ENCODE measurements at places on chromosomes 1 and 21.

DNA sequence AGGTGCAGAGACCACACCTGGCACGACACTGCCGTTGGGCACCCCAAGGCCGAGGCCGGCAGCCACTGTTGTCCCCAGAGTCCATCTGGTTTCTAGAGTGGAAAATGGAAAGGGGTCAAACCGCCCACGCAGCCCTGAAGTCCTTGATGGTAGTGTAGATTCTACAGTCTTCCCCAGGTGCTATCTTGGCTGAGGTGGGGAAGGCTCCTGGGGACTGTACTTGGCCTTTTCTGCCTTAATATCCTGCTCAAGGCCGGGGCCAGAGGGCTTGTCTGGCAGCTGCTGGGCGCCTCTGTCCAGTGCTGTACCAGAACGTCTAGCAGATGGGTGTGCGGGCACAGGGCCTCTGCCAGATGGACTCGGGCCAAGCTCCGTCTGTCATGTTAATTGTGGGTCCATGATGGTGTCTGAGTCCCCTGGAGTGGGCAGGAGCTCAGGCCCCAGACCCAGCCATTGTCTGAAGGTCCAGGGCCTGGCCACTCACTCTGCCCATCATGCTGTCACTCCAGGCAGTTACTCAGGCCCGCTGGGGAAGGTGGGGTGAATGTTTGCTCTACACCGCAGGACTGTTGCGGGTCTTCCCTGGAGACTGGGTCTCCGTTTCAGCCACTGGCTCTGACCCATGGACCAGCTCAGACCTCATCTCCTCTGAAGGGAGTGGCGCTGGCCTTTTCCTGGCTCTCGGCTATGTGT, 161.9 kb upstream of the COL6A1 start:
- peak; percentile 69 for DNase-seq

DNA sequence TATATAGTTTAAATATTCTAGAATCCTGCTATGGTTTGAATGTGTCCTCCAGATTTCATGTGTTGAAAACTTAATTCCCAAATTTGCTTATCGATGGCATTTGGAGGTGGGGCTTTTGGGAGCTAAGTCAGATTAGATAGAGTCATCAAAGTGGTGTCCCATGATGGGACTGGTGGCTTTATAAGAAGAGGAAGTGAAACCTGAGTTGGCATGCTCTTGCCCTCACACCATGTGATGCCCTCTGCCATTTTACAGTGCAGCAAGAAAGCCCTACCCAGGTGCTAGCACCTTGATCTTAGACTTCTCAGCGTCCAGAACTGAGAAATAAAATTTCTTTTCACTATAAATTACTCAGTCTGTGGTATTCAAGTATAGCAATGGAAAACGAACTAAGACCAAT, 111.3 kb downstream of the TGFB2 start:
- no peak for DNase-seq

DNA sequence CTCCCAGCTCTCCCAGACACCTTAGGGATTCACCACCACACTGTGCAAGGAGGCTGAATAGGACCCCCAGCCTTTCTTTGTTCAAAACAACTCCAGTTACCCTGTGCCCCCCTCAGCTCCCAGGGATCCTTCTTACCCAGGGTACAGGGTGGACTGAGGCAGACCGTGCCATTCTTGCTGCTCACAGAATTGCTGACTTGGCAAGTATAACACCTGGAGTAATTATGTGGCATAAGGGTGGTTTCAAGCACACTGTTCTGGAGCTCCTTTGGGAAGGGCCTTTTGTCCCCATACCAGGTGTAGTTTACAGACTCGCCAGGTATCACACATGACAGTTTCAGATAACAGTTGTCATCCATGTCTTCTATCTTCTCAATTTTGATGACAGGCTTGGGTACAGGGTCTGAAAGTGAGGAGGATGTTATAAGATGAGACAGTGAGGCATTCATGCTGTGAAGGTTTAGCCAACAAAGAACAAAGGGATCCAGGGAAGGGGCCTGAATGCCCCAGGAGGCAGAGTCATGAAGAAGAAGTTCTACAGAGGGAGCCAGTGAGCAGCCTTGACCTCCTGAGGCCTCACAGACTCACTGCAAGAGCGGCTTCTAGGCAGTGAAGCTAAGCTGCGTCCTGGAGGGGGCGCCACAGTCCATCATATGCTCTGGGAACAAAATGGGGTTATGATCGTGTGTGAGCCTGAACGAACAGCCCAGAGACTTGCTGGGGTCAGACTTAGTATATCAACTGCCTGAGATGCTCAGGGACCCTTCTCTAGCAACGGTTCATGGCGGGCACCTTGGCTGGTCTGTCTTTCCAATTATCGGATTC, 30.3 kb downstream of the CD48 start:
- peak; percentile 69 for DNase-seq

DNA sequence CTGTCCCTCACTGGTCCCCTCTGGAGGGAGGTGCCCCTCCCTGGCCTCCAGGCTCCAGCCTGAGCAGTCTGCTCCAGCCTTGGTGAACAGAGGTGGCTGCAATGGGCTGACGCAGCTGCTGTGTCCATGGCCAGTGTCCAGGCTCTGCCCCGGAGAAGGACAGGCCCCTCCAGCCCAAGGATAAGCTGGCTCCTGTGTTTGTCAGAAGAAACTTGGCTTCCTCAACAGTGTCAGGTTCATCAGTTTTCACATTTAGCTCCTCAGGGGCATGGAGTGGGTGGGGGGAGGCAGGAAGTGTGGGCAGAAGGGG, 402.8 kb downstream of the MATN1 start:
- peak; percentile 46 for DNase-seq

DNA sequence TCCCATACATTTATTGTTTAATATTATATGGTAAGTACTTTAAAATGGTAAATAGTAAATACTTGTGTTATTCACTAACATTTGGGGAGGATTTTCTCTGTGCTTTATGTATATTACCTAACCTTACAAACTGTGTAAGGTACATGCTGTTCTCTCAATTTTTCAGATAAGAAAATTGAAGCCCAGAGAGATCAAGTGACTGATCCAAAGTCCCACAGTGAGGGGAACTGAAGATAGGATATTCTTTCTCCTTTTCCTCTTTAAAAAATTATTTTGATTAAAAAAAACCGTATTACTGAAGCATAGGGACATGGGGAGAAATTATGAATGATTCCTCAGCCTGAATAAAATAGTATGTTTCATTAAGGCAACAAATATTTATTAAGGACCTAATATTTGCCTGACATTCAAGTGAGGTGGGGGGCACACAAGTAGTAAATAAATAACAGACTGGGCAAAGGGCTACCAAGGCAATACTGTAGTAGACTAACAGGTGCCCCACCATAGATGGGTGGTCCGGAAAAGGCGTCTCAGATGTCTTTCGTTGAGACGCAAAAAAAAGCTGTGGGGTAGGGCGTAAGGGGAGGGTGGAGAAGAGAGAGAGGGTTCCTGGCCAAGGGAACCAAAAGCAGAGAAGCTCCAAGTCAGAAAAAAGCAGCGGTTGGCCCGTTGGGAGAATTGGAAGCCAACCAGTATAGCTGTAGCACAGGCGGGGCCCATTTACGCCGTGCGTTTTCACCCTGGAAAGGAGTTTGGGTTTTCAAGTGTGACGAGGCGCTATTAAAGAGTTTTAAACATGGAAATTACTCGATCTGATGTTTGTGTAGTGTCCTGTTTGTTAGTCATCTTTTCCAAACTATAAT, 944 bp upstream of the AGO3 start:
- DNase-seq = peak; percentile 22

DNA sequence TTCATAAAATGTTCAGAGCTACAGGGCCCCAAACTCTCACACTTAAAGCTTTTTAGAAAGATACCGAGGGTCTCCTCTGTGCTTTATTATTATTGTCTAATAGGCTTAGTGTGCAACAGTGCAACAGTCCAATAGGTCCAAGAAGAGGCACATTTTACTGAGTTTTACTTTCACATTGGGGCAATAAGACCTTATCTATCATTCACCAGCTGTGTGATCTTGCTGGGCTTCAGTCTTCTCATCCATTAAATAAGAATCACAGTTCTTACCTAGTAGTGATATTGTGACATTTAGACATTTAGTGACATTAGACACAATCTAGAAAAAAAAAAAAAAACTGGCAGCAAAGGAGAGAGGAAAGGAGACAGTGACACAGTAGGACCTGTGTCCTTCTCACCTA, 175.8 kb upstream of the NFIA start:
- DNase-seq = no peak

DNA sequence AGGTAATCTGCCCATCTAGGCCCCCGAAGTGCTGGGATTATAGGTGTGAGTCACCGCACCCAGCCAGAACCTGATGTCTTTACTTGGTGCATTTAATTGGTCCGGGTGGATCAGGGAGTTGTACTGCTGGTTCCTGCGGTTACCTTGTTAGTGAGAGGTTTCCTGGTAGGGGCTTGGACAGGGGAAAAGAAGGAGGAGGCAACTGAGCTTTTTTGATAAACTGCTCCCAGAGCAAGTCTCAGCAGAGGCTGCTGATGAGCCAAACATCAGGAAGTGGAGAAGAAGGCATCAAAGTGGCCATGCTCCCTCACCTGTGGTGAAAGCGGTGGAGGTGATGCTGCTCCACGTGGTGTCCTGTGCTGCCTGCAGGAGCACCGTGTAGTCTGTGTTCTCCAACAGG, 161.5 kb upstream of the KIAA0040 start:
- no peak for DNase-seq

Data from SHP77 (cell line).